Central memory CD8-positive, alpha-beta T cell (primary cell): ENCODE measurements at places on chromosomes 7 and 10.

DNA sequence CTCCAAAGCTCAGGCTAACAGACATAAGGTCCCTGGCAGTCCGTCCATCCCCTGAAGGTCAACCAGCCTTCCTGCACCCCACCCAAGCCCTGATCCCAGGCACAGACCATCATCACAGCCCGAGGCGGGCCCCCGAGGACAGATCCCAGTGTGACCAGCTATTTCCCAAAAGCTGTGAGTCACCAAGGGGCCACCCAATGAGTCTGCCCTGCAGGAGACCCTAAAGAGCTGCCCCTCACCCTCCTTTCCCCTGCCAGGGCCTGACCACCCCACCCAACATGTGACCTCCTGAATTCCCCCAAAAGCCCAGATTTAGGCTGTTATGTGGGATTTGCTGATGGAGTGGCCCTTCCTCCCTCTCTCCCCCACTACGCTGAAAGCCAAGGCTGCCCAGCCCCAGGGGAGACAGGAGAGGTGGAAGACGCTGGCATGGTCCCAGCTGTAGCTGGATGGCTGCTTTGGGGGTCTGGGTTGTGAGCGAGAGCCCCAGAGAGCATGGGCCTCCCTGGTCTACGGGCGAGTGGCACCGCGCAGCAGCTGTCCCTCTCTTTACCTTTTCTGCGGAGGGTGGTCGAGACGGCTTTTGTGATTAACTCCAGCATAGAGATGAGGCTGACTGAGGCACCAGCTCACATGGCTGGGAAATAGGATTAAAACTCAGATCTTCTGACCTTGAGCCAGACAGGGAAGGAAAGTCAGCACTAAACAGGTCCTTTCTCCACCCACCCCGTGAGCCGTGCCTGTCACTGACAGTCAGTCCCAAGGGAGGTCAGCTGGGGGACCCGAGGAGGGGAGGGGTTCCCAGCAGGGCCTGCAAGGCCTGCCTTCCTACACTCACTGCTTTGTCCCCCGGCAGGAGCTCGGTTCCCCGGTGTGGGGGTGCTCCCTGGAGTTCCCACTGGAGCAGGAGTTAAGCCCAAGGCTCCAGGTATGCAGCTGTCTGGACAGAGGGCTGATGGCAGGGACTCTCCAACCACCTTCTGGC lies 16.7 kb downstream of the ELN start:
- peaks cover 10% of the 10 kb centered on the region for H3K27me3 ChIP-seq
- no peak for DNase-seq
- H3K4me3 ChIP-seq = no peak overlapping the region
- no peaks in the 10 kb centered on the region for H3K36me3 ChIP-seq

- no peak for DNase-seq
- H3K27ac ChIP-seq = no peak overlapping the region
- H3K4me1 ChIP-seq = no peaks in the 10 kb centered on the region
- peaks cover 14% of the 10 kb centered on the region for H3K36me3 ChIP-seq
Observed at GRCh38 chr10:121833387-121833786, 94.4 kb downstream of the ATE1 start.

GRCh38 chr10:85594239-85594638 lies 772.4 kb downstream of the GRID1 start:
- peaks cover 2% of the 10 kb centered on the region for H3K36me3 ChIP-seq
- no peak overlapping the region for H3K27ac ChIP-seq
- peaks cover 12% of the 10 kb centered on the region for H3K4me1 ChIP-seq

DNA sequence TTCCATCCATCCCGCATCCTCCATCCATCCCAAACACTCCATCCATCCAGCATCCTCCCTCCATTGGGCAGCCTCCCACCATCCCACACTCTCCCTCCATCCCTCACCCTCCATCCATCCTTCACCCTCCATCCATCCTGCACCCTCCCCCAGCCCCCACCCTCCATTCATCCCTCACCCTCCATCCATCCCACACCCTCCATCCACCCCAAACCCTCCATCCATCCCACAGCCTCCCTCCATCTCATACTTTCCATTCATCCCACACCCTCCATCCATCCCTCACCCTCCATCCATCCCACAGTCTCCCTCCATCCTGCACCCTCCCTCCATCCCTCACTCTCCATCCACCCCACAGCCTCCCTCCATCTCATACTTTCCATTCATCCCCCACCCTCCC lies 60.4 kb downstream of the FOXI2 start:
- no peak for DNase-seq
- no peaks in the 10 kb centered on the region for H3K36me3 ChIP-seq
- H3K27ac ChIP-seq = no peak overlapping the region
- H3K4me1 ChIP-seq = no peaks in the 10 kb centered on the region
- peaks cover 38% of the 10 kb centered on the region for H3K27me3 ChIP-seq
